ENCODE measurements at places on chromosomes 6 and 20.

GRCh38 chr6:34485321-34486060 is 19.6 kb downstream of the PACSIN1 start:
- DNase-seq = no peak

DNA sequence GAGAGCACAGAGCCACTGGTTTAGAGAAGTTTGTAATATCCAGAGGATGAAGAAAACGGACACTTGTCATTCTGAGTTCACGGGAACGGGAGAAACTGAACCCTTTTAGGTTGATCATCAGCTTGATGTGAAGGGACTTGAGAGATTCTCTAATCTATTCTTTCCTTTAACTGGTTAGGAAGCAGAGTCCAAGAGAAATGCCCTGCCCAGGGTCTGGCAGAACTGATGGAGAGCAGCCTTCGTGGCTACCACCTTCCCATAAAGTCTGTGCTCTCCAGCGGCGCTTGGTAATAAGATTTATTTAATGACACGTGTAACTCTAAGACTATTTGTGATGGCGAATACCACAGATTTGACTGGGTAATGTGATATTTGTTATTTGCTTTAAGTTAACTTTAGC is 36.0 kb downstream of the E2F3 start:
- DNase-seq = no peak

DNA sequence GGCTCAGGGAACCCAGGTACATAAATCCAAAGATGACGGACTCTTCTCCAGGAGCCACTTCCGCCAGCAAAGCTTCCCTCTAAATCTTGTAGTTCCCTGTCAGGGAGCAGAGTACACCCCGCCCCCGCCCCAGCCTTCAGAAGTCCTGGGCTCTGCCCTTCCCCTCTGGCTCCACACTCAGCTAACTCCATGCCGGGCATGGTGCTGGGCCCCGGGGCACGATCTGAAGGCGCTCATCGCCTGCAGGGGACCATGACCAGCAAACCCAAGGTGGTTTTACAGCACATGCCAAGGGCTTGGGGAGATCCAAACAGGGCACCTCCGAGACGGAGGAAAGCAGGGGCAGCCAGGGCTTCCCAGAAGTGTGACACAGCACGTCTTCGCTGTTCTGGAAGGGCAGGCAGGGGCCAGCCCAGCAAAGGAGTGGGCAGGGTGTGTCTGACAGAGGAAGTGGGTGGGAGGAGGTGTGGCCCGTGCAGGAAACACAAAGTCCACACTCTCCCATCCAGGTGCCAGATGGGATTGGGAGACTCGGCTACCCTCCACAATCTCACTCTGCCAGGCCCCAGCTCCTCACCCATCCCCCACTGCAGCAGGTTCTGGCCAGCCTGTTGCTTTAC is 41.6 kb upstream of the SLC22A2 start:
- no peak for DNase-seq

GRCh38 chr6:100160930-100161329 is 166.9 kb upstream of the MCHR2 start:
- no peak for DNase-seq

DNA sequence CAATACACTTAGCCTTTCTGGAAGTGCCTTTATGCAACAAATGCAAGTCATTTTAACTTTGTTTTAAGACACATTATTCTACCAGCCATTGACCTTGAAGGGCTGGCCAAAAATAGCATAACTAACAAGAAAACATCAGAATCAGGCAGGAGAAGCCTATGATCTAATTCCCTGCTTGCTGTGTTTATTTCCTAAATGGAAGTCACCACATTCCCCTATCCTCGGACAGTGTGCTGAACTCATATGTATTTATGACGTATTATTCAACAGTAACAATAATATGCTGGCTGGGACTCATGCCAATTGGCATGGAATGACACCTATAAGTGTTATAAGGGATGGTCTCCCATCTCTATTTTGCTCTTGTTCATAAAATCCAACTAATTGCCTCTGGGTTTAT is 140.7 kb downstream of the MAP3K7 start:
- no peak for DNase-seq

GRCh38 chr20:25339608-25340007 is 51.0 kb downstream of the ABHD12 start:
- DNase-seq = no peak

- DNase-seq = no peak
Observed at GRCh38 chr6:108750801-108751200, 97.4 kb upstream of the ARMC2 start.

DNA sequence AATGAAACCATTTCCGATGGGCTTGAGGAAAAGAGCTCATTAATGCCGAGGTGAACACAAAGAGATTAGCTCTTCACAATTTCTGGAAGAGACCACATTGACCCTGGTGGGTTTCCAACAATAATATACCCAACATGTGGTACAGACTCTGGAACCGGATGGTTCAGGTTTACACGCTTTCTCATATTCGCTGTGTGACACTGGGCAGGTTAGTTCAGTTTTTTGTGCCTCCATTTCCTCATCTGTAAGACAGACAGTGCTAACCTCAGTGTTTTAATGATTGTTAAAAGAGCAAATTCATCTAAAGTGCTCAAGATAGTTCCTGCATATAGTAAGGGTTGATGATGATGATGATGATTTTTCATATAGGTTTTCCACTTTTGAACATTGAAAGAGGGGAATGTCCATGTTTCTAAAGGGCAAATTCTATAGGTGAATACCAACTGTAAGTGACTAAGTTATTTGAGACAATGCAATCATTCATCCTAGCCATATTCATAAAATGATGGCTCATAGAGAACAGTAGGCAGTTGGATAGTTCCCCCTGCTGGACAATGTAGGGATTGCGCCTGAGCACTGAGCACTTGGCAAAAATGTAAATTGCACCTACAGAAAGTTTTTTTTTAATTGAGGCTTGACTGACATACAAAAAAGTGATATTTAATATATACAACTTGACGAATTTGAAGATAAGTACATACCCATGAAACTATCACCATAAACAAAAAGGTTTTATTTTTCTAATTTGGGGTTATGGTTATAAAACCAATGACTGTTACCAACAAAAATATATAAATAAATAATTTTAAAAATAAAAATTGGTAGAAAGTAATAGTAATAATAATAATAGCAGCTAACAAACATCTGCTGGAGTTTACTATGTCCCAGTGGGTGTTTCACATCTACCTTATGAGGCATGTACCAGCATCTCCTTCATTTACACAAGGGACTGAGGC is 2.1 kb upstream of the PERP start:
- peak; percentile 54 for DNase-seq

- DNase-seq = no peak
Observed at GRCh38 chr20:31923388-31924331, 28.2 kb downstream of the PDRG1 start.

DNA sequence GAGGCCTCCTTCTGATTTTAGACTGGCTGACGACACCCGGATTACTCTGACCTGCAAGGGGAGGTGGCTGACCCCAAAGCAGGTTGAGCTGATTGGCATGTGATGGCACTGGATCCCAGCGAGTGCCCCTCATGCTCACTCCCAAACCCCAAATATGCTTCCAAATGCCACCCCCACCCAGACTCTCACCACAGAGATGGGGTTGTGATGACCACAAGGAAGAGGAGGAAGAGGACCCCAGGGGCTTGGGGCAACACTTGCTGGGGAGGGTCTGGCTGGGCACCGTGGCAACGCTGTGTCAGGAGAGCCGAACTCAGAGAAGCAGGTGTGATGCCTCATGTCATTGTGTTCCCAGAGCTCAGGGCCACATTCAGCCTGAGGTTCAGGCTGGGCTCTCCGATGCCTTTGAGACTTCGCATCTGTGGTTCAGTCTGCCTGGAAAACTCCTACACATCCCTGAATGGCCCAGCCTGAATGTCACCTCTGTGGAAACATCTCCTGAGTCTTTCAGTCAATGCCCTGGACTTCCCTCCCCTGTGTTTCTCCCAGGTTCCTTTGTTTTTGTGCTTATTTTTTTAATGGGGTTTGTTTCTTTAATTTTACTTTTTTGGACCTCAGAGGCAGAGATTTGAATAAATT is 169.1 kb upstream of the PMEPA1 start:
- DNase-seq = no peak

DNA sequence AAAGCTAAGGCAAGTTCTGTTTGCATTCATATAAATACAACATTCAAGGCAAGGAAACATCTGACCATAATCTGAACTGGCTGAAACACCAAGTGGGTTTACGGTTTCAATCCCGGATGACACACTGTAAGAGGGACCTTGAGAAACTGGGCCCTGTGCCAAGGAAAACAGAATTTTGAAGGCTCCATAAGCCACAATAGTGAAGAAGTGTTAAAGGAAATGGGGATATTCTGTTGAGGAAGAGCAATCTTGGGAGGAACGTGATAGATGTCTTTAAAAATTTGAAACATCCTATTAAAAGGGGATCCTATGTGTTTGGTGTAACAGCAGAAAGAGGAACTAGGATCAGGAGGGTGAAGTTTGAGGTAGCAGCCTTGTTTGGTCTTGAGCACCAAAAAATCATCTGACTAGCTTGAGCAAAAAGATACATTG is 82.4 kb upstream of the TAB2 start:
- DNase-seq = no peak

DNA sequence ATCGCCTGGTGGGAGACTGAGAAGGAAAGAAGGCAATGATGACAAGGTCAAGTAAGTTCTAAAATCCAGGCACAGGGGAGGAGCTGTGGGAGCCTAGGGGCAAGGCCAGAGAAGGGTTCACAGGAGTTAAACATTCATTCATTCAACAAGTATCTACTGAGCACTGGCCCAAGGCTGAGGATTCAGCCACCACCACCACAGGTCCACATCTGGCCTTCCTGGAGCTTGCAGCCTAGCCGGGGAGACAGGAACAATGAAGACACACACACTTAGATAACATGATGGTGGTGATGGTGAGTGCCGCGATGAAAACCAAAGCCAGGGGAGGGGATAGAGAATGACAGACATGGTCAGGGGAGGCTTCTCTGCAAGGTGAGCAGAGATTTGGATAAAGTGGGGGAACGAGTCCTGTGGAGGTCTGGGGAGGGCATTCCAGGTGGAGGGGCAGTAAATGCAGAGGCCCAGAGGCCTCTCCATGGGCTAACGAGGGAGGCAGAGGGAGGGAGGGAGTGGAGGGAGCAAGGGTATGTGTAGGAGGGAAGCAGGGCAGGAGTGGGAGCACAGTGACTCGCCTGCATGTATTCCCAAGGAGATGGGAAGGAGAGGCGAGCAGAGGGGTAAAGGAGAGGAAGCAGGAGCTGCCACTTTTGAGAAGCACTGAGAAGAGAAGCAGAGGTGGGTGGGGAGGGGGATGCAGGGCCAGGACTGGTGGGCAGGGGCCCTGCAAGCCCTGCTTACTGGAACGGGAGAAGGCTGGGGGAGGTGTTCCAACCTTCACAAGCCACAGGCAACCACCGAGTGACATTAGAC is 10.5 kb upstream of the RSPO4 start:
- DNase-seq = no peak

DNA sequence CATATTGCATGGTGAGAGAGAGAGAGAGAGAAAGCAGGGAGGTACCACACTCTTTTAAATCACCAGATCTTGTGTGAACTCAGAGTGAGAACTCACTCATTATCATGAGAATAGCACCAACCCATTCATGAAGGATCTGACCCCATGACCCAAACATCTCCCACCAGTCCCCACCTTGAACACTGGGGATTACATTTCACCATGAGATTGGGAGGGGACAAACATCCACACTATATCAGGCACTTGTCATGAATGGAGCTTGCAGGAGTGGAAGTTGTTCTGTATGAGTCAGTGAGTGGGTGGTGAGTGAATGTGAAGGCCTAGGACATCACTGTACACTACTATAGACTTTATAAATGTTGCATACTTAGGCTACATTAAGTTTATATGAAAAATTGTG is 47.7 kb upstream of the RNF182 start:
- no peak for DNase-seq

- DNase-seq = no peak
Observed at GRCh38 chr20:48592107-48592940, 235.5 kb downstream of the PREX1 start.

- no peak for DNase-seq
Observed at GRCh38 chr20:3222635-3223600, 13.6 kb downstream of the ITPA start.

- no peak for DNase-seq
Observed at GRCh38 chr20:18808712-18809111, 4.9 kb upstream of the SCP2D1 start.

- DNase-seq = no peak
Observed at GRCh38 chr6:62978920-62979319, 232.3 kb upstream of the FKBP1C start.

GRCh38 chr6:71383476-71383875 is 94.9 kb downstream of the OGFRL1 start:
- no peak for DNase-seq

DNA sequence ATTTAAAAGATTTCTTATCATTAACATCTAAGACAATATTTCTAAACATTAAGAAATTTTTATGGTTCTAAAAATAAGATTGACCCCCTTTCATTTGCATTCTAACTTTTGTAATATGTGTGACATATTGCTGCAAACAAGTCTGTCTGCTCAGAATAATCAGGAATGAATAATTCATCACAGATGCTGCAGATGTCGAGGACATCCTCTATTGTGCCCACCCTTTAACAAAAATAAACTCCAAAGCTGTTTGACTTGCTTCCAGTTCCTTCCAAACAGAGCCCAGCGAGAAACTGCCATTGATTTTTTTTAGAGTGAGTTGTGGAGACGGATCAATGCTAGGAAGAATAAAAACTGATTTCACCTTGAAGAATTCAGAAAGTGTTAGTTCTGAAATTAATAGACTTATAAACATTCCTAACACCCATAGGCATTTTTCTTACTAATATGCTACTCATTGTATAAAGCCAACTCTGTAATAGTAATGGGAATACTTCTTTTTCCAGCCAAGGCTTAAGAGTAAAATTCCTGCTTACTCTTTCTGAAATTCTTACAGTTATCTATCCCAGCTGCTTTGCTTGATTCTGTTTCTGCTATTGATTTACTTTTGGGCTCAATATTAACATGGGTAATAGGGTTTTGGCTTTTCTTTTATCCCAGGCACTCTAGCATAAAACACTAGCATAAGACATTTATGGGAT is 244.8 kb upstream of the FAM83B start:
- DNase-seq = no peak

DNA sequence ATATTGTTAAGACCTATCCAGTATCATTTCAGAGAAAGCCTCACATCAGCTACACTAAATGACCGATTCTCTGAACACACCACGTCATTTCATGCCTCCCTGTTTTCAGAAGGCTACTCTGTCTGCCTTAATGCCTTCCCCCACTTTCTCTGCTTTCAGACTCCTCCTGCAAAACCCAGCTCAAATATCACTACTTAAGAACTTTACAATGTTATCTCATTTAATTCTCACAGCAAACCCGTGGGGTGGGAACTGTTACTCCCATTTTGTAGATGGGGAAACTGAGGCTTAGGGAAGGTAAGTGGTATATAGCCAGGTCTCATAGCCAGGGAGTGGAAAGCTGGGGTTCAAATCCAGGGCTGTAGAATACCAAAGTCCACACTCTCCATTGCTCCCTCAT is 2.8 kb downstream of the CYP24A1 start:
- no peak for DNase-seq

GRCh38 chr6:137680705-137681346 is 186.2 kb upstream of the TNFAIP3 start:
- no peak for DNase-seq

GRCh38 chr6:91141346-91141745 is 554.5 kb upstream of the MAP3K7 start:
- DNase-seq = no peak
